Body of pancreas (tissue), 4 donors: ENCODE measurements at places on chromosomes 1 and 21. TPM values are rescaled to one million over a fixed set of nuclear protein-coding genes. Genes with fewer than 3 reads are reported as not detected.

DNA sequence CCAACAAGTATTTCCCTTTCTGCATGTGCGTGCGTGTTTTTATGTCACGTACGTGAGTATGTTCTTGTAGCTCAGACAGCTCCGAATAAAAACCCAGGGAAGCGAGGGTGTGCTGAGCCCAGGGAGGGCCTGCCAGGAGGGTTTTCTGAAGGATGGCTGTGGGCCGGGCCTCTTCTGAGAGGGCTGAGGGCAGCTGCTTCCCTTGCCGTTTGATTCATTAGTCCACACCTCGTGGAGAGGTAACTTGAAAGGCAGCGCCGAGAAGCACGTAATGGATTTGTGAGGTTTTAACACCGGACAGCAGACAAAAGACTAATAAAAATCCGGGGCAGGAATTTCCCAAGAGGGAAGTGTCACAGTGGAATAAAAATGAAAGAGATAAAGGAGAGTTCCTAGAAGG lies 29.5 kb downstream of the CD247 start:
- no peaks in the 10 kb centered on the region for H3K36me3 ChIP-seq
- H3K4me3 ChIP-seq, result no peak overlapping the region
- DNase-seq, result no peak
- no peak overlapping the region for H3K27ac ChIP-seq
- no peaks in the 10 kb centered on the region for H3K27me3 ChIP-seq

TENT5C gene
- total RNA-seq, result 39.7 TPM

CBS gene
- total RNA-seq, result 196 TPM

- H3K36me3 ChIP-seq, result no peaks in the 10 kb centered on the region
- H3K4me3 ChIP-seq, result no peak overlapping the region
- DNase-seq, result no peak
- no peaks in the 10 kb centered on the region for H3K27me3 ChIP-seq
Measured at GRCh38 chr1:223652436-223652941, 13.0 kb downstream of the CAPN8 start.

GRCh38 chr1:198788561-198789064 lies 149.8 kb downstream of the PTPRC start:
- no peaks in the 10 kb centered on the region for H3K27me3 ChIP-seq
- H3K36me3 ChIP-seq, result no peaks in the 10 kb centered on the region
- H3K4me3 ChIP-seq, result no peak overlapping the region
- no peaks in the 10 kb centered on the region for H3K4me1 ChIP-seq

SPRR2G gene
- not detected for total RNA-seq

- DNase-seq, result no peak
- no peak overlapping the region for H3K27ac ChIP-seq
- H3K36me3 ChIP-seq, result no peaks in the 10 kb centered on the region
- H3K27me3 ChIP-seq, result no peaks in the 10 kb centered on the region
- no peaks in the 10 kb centered on the region for H3K4me1 ChIP-seq
- no peak overlapping the region for H3K4me3 ChIP-seq
Measured at GRCh38 chr21:35451276-35451675, 402.2 kb upstream of the RUNX1 start.

GRCh38 chr1:222242492-222242891 lies 305.4 kb downstream of the HHIPL2 start:
- H3K4me3 ChIP-seq, result no peak overlapping the region
- no peaks in the 10 kb centered on the region for H3K36me3 ChIP-seq
- no peak overlapping the region for H3K27ac ChIP-seq
- no peaks in the 10 kb centered on the region for H3K27me3 ChIP-seq
- no peak for DNase-seq
- no peaks in the 10 kb centered on the region for H3K4me1 ChIP-seq

SLC30A10 gene
- 0.52 TPM for total RNA-seq

- no peak overlapping the region for H3K27ac ChIP-seq
- H3K4me1 ChIP-seq, result no peaks in the 10 kb centered on the region
- H3K36me3 ChIP-seq, result no peaks in the 10 kb centered on the region
Measured at GRCh38 chr1:207414606-207415108, 39.5 kb upstream of the CR2 start.

KRTAP7-1 gene
- not detected for total RNA-seq

GRCh38 chr1:150484431-150484830 lies 2.8 kb upstream of the TARS2 start:
- H3K4me3 ChIP-seq, result no peak overlapping the region
- no peaks in the 10 kb centered on the region for H3K27me3 ChIP-seq
- DNase-seq, result no peak
- H3K27ac ChIP-seq, result no peak overlapping the region

- no peak for DNase-seq
- no peaks in the 10 kb centered on the region for H3K36me3 ChIP-seq
- H3K4me3 ChIP-seq, result no peak overlapping the region
- H3K27me3 ChIP-seq, result no peaks in the 10 kb centered on the region
Measured at GRCh38 chr1:110424699-110425611, 17.5 kb upstream of the LAMTOR5 start.

- H3K27me3 ChIP-seq, result no peaks in the 10 kb centered on the region
- peak; percentile 52 for DNase-seq
- H3K4me1 ChIP-seq, result no peaks in the 10 kb centered on the region
- no peaks in the 10 kb centered on the region for H3K36me3 ChIP-seq
- no peak overlapping the region for H3K27ac ChIP-seq
Measured at GRCh38 chr1:101587741-101588140, 350.9 kb downstream of the S1PR1 start.

DNA sequence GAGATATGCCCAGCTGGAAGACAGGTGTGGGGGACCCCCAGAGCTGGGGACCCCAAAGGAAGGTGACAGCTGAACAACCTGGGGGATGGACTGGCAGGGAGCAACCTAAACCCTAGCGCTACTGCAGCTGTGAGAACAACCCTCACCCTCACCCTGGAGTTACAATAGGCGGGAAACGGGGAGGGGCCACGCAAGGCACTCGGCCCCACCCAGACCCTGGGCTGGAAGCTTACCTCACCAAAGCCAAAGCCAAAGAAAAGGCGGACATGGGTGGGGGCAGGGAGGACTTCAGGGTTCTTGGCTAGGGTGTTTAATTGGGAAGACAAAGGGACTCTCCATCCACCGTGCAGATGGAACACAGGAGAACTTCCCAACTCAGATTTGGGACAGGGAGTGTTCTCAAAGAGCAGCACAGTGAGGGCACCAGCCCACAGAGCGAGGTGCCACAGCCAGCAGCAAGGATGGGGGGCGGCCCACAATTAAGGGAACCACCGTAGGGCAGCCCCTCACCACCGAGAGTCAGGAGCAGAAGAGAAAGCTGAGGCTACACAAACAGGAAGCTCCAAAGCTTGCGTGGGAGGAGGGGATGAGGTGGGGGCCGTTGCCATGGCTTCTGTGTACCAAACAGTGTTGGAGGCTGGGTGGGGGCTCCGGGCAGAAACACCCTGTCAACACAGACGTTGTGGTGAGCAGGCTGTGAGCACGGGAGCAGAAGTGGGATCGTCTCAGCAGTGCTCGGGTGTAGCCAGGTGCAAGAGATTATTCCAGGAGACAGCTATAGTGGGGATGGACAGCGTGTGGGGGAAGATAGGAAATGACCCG lies 1.9 kb downstream of the TAGLN2 start:
- no peaks in the 10 kb centered on the region for H3K27me3 ChIP-seq
- peaks cover 59% of the 10 kb centered on the region for H3K4me1 ChIP-seq
- H3K4me3 ChIP-seq, result peak overlapping the region; percentile 49

DNA sequence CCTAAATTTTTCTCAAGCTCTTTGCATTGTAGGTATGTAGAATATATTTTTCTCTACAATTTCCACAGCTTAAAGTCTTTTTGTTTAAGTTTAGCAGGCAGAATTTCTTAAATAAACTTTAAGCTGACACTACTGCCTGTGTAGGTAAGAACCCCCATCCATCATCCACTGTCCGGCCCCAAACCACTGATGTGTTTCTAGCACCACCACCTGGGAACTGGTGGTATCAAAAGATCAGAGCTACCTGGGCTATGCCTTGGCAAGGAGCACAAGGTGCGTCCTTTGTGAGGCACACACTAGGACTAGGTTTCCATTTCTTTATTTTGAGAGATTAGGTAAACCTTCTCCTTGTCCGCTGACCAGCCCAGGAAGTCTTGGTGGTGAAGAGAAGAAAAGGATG lies 10.5 kb upstream of the LELP1 start:
- no peak overlapping the region for H3K27ac ChIP-seq
- no peaks in the 10 kb centered on the region for H3K4me1 ChIP-seq
- DNase-seq, result peak; percentile 36

- no peaks in the 10 kb centered on the region for H3K4me1 ChIP-seq
- no peak overlapping the region for H3K4me3 ChIP-seq
- H3K36me3 ChIP-seq, result no peaks in the 10 kb centered on the region
- no peak for DNase-seq
Measured at GRCh38 chr1:206037581-206037980, 13.9 kb upstream of the CTSE start.

EFNA1 gene
- total RNA-seq, result 10.5 TPM

KTI12 gene
- total RNA-seq, result 8.8 TPM

OPRD1 gene
- total RNA-seq, result not detected

DNA sequence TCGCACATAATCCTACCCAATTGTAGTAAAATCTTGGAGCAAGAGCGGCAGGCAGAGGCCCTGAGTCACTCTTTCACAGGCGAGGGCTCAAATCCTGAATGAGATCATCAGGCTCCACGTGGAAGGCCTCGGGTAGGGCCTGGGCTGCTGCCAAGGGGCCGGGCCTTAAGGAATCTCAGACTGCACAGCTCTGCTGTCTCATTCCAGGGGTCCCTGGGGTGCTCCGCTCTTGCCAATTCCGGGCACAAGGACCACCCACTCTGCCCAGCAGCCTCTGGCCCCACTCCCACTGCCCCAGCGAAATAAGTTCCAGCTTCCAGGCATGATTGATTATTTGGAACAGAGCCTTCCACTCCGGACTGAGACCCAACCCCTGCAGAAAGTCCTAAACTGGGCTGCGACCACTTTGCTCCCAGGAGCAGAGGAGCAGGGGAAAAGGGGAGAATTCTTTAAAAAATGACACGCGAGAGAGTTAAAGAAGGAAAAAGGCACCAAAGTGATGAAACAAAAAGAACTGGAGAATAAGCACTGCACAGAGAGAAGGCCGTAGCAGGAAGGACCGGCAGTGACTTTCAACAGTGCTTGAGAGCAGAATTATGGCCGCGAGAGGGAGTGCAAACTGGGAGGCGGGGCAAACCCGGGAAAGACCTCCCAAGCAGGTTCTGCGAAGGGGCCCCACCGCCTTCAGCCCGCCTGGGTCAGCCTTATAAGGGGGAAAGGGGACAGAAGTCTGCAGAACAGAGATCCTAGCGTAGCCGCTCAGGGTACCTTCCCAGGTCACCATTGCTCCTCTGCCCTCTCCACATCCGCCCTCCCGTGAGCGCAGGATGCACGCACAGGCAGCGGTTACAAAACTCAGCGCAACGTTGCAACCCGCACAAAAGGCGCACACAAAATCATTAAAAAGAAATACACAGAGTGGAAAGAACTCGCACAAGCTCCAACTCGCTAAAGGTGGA lies 2.0 kb downstream of the ADAMTS1 start:
- H3K4me1 ChIP-seq, result peaks cover 42% of the 10 kb centered on the region
- peaks cover 5% of the 10 kb centered on the region for H3K36me3 ChIP-seq
- DNase-seq, result peak; percentile 93
- peak overlapping the region; percentile 75 for H3K4me3 ChIP-seq
- H3K27me3 ChIP-seq, result no peaks in the 10 kb centered on the region

DNA sequence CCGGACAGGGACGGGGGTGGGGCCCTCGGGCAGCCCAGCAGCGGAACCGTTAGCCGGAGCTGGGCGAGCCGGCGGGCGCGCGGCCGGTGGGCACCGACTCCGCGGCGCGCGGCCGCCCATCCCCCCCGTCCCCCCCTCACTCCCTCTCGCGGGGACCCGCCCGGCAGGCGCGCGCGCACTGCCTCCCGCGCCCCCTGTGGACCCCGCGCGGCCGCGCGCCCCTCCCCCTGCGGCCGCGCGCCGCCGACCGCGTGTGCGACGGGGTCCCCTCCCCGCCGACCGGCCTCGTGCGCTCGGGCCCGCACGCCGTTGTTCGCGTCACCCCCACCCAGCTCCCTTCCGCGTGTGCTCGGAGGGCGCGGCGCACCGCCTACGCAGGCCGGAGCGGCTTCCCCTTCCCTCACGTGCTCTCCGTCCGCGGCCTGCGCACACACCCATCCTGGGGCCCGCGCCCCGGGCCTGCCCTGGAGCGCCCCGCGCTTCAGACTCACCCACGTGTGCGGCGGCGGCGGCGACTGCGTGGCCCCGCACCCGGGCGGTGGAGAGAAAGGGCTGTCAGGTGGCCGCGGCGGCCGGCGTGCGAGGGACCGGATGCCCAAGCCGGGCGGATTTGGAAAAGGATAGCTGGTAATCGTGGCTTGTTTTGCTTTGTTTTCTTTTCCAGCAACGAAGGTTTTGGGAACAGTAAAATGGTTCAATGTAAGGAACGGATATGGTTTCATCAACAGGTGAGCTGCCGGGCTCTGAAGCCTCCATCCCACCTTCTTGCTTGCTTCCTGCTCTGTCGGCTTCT lies 717 bp downstream of the YBX1 start:
- no peaks in the 10 kb centered on the region for H3K36me3 ChIP-seq
- no peaks in the 10 kb centered on the region for H3K27me3 ChIP-seq
- peak; percentile 73 for DNase-seq
- H3K4me3 ChIP-seq, result peak overlapping the region; percentile 88

ATAD3C gene
- total RNA-seq, result 1.6 TPM

- no peaks in the 10 kb centered on the region for H3K4me1 ChIP-seq
- H3K27ac ChIP-seq, result no peak overlapping the region
- no peak for DNase-seq
- H3K4me3 ChIP-seq, result no peak overlapping the region
Measured at GRCh38 chr1:36871146-36871971, 163.0 kb downstream of the GRIK3 start.

- H3K4me1 ChIP-seq, result no peaks in the 10 kb centered on the region
- no peak overlapping the region for H3K4me3 ChIP-seq
- no peaks in the 10 kb centered on the region for H3K27me3 ChIP-seq
Measured at GRCh38 chr21:34018910-34019309, 54.5 kb upstream of the MRPS6 start.

GRCh38 chr1:46370214-46370633 lies 23.9 kb upstream of the FAAH start:
- peak overlapping the region; percentile 5 for H3K27ac ChIP-seq
- no peak overlapping the region for H3K4me3 ChIP-seq
- no peak for DNase-seq
- no peaks in the 10 kb centered on the region for H3K27me3 ChIP-seq

DNA sequence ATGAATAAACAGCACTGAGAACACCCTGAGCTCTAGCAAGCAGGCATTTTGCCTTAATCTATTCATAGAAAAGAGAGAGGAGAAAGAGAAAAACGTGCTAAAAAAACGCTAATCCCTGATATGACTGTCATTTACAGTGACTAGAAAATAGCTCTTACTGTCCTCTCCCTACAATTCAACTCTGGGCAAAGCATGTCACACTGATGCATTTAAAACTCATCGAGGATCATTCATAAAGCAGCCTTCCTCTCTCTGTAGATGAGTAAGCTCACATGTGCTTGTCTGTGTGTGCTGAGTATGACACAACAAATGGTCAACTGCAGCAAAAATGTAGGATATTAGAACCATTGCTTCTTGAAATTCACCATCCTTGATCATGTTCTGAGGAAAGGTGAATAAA lies 109.0 kb downstream of the SGIP1 start:
- no peak for DNase-seq
- no peaks in the 10 kb centered on the region for H3K36me3 ChIP-seq
- H3K27ac ChIP-seq, result no peak overlapping the region
- H3K27me3 ChIP-seq, result no peaks in the 10 kb centered on the region
- H3K4me3 ChIP-seq, result no peak overlapping the region
- H3K4me1 ChIP-seq, result no peaks in the 10 kb centered on the region

GOLT1A gene
- not detected for total RNA-seq

PRR9 gene
- not detected for total RNA-seq

- H3K36me3 ChIP-seq, result no peaks in the 10 kb centered on the region
- H3K4me1 ChIP-seq, result peaks cover 3% of the 10 kb centered on the region
- DNase-seq, result no peak
- H3K27ac ChIP-seq, result no peak overlapping the region
- no peaks in the 10 kb centered on the region for H3K27me3 ChIP-seq
- no peak overlapping the region for H3K4me3 ChIP-seq
Measured at GRCh38 chr1:84434801-84435549, 36.7 kb downstream of the DNASE2B start.

OR10Z1 gene
- total RNA-seq, result not detected
